ENCODE measurements at places on chromosomes 2 and 18.

- DNase-seq = no peak
Measured at GRCh38 chr2:202049092-202049728, 15.6 kb downstream of the FZD7 start.

DNA sequence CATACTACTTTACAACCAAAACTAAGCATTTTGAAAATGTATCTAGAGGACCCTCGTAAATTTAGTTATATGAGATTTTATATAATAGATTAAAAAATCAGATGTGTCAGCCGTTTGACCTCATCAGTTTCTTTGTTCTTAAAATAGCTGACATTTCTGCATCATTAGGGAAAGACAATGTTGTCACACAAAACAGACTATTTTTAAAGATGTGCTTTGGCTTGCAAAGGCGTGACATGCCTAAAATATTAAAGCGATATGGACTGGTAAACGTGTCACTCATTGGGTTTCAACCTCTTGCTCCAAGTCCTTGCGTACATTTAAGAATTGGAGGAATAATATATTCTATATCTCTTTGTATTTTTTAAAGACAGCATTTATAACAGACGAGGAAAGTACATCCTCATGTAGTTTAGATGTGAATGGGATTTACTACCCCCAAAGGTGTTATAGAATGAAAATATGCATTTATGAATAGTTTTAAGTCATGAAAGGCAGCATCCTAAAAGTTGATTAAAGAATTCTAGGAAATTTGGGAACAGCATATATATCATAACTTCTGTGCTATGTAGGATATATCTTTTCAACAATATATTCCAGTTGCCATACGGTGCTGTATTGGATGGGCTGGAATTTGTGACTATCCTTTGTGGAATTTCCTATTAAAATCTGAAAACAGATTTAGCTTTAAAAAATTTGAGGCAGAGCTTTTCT is 3.8 kb downstream of the MYL12A start:
- no peak for DNase-seq

DNA sequence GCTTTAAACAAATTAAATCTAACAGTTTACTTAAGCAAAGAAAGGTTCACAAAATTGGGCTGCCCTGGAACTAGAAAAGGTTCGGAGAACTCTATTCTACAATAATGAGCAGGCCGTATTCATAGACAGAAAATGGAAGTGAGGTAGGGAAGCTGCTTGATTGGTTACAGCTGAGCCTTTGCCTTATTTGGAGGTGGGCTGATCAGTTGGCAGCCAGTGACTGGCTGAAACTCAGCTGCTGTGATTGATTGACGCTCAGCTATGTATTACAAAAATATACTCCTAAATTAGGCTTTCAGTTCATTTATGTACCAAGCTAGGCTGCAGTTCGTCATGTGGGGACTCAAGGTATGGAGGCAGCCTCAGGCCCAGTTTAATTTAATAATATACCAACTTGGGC is 42.3 kb upstream of the TTR start:
- no peak for DNase-seq

- DNase-seq = no peak
Measured at GRCh38 chr2:108593547-108594098, 59.4 kb downstream of the LIMS1 start.

- peak; percentile 16 for DNase-seq
Measured at GRCh38 chr2:196520605-196521004, 118.9 kb upstream of the CCDC150 start.

- DNase-seq = no peak
Measured at GRCh38 chr2:1784087-1784486, 39.8 kb upstream of the PXDN start.

- no peak for DNase-seq
Measured at GRCh38 chr2:188452084-188452483, 160.4 kb downstream of the GULP1 start.

GRCh38 chr18:76265497-76266235 is 229.4 kb downstream of the ZNF516 start:
- no peak for DNase-seq

GRCh38 chr18:73724958-73725357 is 422.7 kb downstream of the FBXO15 start:
- no peak for DNase-seq

- no peak for DNase-seq
Measured at GRCh38 chr2:150036622-150037021, 449.0 kb upstream of the MMADHC start.

DNA sequence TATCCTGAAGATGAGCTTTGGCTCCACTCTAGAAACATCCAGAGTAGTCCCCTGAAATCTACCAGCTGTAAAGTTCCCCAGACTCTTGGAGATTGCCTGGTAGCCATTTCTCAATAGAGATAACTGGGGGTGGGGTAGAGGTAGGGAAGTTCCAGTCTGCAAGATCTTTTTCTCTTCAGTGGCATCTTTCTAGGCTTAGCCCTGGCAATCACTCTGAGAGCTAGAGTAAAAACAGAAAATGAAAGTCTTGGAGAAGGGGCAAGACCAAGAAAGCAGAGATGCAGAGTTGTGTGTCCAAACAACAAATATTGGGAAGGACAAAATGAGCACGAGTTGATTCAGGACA is 41.8 kb upstream of the LCLAT1 start:
- DNase-seq = no peak

- DNase-seq = no peak
Measured at GRCh38 chr18:80022613-80023012, 11.6 kb upstream of the RBFA start.

- DNase-seq = no peak
Measured at GRCh38 chr18:75065251-75066000, 143.5 kb downstream of the PTGR3 start.

GRCh38 chr2:64847930-64848329 is 141.3 kb upstream of the SLC1A4 start:
- DNase-seq = no peak

DNA sequence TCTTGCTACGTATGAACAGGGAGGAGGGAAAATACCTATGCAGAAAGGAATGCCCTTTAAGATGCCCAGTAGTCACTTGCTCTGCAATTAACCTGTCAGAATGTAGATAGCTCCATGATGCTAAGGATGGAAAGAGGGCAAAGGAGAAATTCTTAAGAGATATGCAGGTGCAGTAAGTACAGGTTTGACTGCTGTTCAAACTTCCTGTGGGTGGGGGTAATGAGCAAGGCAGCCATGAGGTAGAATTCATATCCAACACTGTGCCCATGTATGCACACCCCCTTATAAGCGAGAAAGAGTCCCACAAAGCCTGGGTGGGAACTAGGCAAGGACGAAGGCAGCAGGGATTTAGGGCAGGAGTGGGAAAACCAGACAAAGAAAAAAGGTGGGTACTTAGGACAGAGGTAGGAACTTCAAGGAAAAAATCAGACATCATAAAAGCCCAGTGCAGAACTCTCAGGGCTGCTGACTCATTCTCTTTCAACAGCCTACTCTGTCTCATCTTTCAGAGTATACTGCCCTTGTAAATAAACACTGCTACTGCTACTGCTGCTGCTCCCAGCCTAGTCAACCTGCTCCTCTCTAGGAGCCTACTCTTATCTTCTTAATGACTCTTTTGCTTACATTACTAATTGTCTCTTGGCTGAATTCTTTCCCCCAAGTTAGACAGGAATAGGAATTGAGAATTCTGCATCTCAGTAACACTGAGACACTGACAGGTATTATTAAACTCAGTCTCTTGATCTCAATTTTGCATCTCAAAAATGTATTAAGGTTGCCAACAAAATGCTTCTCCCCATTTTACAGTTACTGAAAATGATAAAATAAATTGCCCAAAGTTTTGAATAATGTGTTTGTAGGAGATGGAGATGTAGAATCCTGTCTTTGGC is 189.0 kb downstream of the PTH2R start:
- DNase-seq = no peak

- DNase-seq = no peak
Measured at GRCh38 chr2:27715318-27716210, 51.9 kb downstream of the SLC4A1AP start.

- no peak for DNase-seq
Measured at GRCh38 chr2:3100386-3100785, 277.2 kb downstream of the EIPR1 start.

DNA sequence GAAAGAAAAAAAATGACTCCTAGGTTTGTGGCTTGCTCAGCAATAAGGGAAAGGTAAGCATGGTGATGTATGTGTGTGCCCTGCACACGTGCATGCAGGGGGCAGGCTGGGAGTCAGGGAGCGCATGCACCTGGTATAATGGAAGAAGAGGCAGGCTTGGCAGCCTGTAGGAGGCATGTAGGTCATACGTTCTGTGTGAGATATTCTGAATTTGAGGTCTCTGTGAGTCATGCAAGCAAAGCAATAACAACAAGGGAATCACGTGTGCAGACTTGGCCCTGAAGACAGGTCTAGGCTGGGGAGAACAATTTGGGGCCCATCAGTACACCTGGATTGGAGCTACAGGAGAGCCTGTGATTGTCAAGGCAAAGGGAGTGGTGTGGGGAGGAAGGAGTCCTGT is 94.5 kb upstream of the TTC39C start:
- no peak for DNase-seq

DNA sequence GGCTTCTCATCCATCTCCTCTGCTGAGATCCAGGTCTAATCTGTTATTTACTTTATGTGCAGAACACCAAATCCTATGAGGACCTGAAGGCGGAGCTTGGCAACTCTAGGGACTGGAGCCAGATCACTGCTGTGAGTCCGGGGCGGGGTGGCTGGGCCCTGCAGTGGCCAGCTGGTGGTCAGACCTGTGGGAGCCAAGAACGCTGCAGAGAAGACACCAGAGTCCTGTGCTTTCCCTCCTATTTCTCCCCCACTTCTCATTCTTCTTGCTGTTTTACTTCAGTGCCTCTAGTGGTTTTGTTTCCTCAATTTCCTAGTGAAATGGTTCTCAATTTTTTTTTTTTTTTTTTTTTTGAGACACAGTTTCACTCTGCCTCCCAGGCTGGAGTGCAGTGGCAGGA is 19.7 kb downstream of the VIL1 start:
- no peak for DNase-seq
